ENCODE measurements at places on chromosomes 4 and X. TPM values are rescaled to one million over a fixed set of nuclear protein-coding genes. Genes with fewer than 3 reads are reported as not detected.

RAP2C gene
- 25.7 TPM for total RNA-seq

ELF4 gene
- total RNA-seq, result 7.0 TPM

RASL11B gene
- 2.4 TPM for total RNA-seq

SPARCL1 gene
- total RNA-seq, result 524 TPM

DDX53 gene
- not detected for total RNA-seq

PRSS12 gene
- not detected for total RNA-seq

ATP11C gene
- total RNA-seq, result 37.5 TPM

TRAM1L1 gene
- 0.65 TPM for total RNA-seq

TMEM144 gene
- 14.8 TPM for total RNA-seq

GUCY1A1 gene
- 3.2 TPM for total RNA-seq

RNF150 gene
- total RNA-seq, result 23.6 TPM

RPA4 gene
- 1.6 TPM for total RNA-seq

EFNB1 gene
- 94.2 TPM for total RNA-seq

CXCR3 gene
- total RNA-seq, result not detected

SSX3 gene
- not detected for total RNA-seq

TAF7L gene
- not detected for total RNA-seq

PCDH19 gene
- total RNA-seq, result 1.4 TPM

PNMA3 gene
- not detected for total RNA-seq

DIPK2B gene
- total RNA-seq, result 12.9 TPM

SLC2A9 gene
- 7.5 TPM for total RNA-seq

SOX3 gene
- total RNA-seq, result not detected

MAGEA4 gene
- total RNA-seq, result not detected

FGFBP1 gene
- total RNA-seq, result not detected

NEIL3 gene
- 0.66 TPM for total RNA-seq

EXOC1L gene
- not detected for total RNA-seq

PLS3 gene
- total RNA-seq, result 105 TPM

HSFX2 gene
- 0.68 TPM for total RNA-seq

PRR32 gene
- not detected for total RNA-seq

FAM9C gene
- not detected for total RNA-seq

P2RY8 gene
- 3.1 TPM for total RNA-seq

REPS2 gene
- total RNA-seq, result 3.3 TPM

EDA2R gene
- 2.5 TPM for total RNA-seq

SMIM10L2A gene
- 0.33 TPM for total RNA-seq

VCX2 gene
- not detected for total RNA-seq

HSD17B13 gene
- 1.4 TPM for total RNA-seq

PRRG1 gene
- total RNA-seq, result 19.5 TPM

SYN1 gene
- 0.33 TPM for total RNA-seq

AP1S2 gene
- total RNA-seq, result 50.1 TPM

ERCC6L gene
- total RNA-seq, result 0.51 TPM

C4orf51 gene
- total RNA-seq, result not detected

ADGRG4 gene
- under 0.01 TPM for total RNA-seq

XK gene
- total RNA-seq, result not detected

CSAG3 gene
- not detected for total RNA-seq

Data from subcutaneous adipose tissue (tissue), 4 donors.